ENCODE measurements at places on chromosomes 11 and 22.

- no peak overlapping the region for H3K27ac ChIP-seq
- peak; percentile 67 for DNase-seq
- H3K36me3 ChIP-seq, result no peaks in the 10 kb centered on the region
- peaks cover 19% of the 10 kb centered on the region for H3K4me1 ChIP-seq
- no peaks in the 10 kb centered on the region for H3K27me3 ChIP-seq
Observed at GRCh38 chr11:45042560-45042959, 91.9 kb upstream of the TP53I11 start.

DNA sequence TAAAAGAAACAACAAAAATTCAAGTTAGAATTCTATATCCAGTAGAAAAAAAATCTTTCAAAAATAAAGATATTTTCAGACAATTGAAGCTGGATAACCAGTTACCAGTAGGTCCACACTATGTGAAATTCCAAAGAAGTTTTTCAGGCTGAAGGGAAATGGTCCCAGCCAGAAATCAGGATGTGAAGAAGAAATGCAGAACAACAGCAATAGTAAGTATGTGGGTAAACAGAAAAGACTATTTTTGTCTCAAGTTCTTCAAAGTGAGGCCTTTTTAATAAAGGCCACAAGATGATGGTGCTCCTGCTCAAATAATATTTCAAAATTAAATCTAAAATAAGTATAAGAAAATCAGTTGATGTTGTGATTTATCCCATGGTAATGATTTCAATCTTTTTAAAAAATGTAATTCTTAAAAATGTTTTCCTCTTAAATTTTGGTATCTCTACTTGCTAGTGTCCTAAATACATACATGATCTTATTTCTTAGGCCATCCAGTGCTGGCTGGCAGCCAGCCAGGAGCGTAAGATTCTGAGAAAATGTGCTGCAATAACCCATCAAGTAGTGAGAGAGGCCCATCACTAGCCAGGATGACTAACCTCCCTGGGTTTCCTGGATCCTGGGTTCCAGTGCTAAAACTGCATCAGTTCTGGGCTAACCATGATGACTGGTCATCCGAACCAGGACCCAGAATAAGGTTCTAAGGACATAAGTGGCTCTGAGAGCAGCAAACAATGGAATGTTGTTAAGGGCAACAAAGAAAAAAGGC is 15.6 kb upstream of the UCP3 start:
- peak; percentile 94 for DNase-seq
- H3K36me3 ChIP-seq, result peaks cover 5% of the 10 kb centered on the region
- no peaks in the 10 kb centered on the region for H3K4me1 ChIP-seq
- H3K27me3 ChIP-seq, result no peaks in the 10 kb centered on the region
- H3K4me3 ChIP-seq, result no peak overlapping the region
- peak overlapping the region; percentile 15 for H3K27ac ChIP-seq

- no peak for DNase-seq
- H3K36me3 ChIP-seq, result no peaks in the 10 kb centered on the region
- no peak overlapping the region for H3K4me3 ChIP-seq
- H3K4me1 ChIP-seq, result no peaks in the 10 kb centered on the region
- no peak overlapping the region for H3K27ac ChIP-seq
Observed at GRCh38 chr11:118834427-118835028, 43.6 kb upstream of the DDX6 start.

DNA sequence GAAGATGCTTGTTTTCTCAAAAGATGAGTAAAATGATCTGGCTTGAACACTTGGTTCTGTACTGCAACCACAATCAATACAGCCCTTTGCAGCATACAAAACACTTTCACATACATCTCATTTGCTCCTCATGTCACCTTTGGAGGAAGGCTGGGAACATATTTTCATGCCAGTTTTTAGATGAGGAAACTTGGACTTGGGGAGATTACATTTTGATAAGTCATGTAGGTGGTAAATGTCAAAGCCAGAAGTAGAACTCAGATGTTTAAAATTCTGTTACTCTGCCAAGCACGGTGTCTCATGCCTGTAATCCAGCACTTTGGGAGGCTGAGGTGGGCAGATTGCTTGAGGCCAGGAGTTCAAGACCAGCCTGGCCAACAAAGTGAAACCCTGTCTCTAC is 121.8 kb downstream of the MICAL2 start:
- H3K27me3 ChIP-seq, result no peaks in the 10 kb centered on the region
- H3K4me1 ChIP-seq, result peaks cover 33% of the 10 kb centered on the region

DNA sequence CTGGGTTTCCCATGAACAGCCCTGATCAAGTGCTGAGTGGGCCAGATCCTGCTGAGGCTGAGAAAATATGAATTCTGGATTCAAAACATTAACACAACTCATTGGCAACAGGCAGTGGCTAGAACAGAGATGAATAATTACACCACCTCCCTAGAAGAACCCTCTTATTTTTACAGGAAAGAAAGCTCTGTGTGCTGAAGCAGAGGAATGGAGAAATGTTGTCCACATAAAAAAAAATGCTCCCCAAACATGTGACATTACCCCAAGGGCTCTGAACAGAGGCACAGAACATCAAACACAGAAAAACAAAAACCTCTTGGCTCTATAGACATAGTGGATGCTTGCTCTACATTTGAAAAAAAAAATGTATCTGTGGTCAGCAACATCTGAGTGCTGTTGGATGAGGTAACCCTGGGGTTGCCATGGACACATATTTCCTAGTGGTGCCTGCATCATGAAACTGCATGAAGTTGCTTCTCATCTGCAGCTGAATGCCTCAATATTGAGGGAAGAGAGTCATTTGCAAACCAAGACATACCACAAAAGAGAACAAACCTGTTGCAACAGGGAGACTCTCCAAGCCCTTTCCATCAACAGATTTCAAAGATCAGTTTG is 98.8 kb downstream of the SNX19 start:
- no peak for DNase-seq
- no peak overlapping the region for H3K27ac ChIP-seq
- no peaks in the 10 kb centered on the region for H3K36me3 ChIP-seq
- H3K27me3 ChIP-seq, result no peaks in the 10 kb centered on the region
- H3K4me3 ChIP-seq, result no peak overlapping the region

All from right atrium auricular region (tissue), 2 donors.